ENCODE measurements at places on chromosomes 3 and 15.

- ATAC-seq: no peak
Measured at GRCh38 chr15:78536134-78536533, 4.1 kb upstream of the PSMA4 start.

DNA sequence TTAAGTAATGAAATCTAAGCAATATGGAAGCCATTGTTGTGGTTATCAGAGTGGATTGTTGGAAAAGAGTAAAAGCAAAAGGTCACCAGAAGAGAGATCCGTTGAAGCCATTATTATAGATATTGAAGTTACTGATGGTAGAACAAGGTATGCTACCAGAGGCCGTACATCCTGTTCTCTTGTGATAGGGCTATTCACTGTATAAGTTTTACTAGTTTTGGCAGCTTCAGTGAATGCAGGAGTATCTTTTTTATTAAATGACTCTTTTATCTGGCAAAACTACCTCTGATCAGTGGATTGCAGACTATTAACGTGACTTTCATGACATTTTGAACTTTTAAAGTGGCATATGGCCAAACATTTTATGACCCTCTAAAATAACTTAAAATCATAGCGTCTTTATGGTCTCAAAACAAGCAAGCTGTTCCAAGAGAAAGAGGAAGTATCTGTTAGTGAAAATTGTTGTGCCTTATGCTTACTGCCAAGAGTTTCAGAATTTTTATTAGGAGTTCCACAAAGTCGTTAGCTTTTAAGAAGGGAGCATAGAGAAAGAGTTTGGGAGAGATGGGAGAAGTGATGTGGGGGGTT, 102.9 kb downstream of the LRRC49 start:
- no peak for ATAC-seq

GRCh38 chr3:70149714-70150400, 150.3 kb downstream of the SAMMSON start:
- ATAC-seq: no peak

DNA sequence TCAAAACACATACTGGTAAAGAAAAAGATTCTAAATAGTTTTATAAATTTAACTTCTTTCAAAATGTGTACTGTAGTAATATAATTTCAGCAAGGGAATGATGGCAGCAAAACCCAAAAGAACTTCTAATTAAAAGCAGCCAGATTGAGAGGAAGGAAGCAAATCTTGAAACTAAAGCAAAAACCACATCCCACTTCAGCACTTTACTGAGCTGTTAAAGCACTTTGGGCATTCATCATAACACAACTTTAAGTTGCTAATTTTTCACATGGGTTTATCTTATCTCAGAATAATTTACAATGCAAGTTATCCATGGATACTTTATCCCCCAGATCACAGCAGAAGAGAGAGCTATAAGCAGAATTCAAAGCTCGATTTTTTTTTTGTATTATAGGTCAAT, 6.0 kb downstream of the RFC4 start:
- no peak for ATAC-seq

- no peak for ATAC-seq
Measured at GRCh38 chr3:177710506-177710905, 513.2 kb upstream of the TBL1XR1 start.

- no peak for ATAC-seq
Measured at GRCh38 chr15:78768096-78768495, 43.2 kb downstream of the ADAMTS7 start.

DNA sequence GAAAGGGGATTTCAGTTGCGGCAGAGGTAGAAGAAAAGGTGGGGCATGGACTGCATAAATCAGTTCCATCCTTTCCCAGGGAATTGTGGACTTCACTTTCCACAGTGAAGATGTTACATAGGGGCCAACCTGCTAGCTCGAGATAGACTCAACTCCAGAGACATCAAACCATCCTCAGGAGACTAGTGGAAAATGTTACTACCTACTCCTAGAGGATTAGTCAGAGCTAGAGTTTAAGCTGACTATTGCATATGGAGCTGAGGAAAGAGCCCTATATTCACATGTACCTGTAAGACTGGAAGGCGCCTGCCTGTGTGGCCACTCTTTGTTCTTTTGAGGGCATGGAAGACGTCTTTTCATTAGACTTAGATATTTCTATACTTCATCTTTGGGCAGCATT, 69.2 kb downstream of the KLHL25 start:
- peak; percentile 46 for ATAC-seq

DNA sequence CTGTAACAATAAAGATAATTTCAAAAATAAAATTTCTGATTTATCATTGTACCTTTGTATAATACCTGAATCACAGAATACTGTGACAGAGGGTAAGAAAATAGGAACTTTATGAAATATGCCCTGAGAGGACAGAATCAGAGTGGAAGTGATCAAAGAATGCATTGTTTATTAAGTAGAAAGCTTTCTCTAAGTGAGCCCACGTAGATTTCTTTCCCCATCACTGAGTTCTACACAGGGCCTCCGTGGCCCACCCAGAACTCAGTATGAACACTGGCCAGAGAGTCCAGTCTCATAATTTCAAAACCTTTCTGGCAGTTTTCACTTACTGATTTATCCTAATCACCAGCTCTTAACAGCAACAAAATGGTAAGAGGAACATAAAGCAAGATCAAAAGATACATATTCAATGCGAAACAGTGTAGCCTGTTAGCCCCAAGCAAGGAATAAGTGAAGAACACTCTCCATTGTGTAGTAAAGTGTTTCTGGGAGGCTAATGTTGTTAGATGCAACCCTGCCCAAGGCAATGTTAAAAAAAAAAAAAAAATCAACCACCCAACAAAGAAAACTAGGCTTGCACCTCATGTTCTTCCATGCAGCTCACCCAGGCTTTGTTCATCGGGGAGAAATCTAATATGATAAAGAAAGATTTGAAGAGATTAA, 341.3 kb downstream of the LSAMP start:
- ATAC-seq: no peak

DNA sequence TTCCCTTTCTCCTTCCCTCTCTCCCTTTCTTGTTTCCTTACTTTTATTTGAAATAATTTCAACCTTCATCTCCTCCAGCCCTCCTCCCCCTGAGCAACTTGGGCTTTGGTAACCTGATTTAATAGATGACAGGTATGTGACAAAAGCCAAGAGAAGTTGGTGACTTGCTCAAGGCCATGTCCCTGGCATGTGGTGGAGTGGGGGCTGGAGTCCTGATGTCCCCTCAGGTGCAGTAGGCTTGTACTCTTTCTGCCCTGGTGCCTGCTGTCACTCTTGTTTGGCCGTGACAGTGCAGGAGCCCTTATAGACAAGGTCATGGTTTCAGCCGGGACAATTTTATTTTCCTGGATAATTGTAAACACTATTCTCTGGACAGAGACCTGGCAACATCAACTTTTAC, 152.7 kb downstream of the SV2B start:
- ATAC-seq: no peak

- peak; percentile 30 for ATAC-seq
Measured at GRCh38 chr3:100333970-100334487, 528 bp upstream of the NIT2 start.

GRCh38 chr15:29945943-29946596, 123.8 kb upstream of the TJP1 start:
- ATAC-seq: no peak

DNA sequence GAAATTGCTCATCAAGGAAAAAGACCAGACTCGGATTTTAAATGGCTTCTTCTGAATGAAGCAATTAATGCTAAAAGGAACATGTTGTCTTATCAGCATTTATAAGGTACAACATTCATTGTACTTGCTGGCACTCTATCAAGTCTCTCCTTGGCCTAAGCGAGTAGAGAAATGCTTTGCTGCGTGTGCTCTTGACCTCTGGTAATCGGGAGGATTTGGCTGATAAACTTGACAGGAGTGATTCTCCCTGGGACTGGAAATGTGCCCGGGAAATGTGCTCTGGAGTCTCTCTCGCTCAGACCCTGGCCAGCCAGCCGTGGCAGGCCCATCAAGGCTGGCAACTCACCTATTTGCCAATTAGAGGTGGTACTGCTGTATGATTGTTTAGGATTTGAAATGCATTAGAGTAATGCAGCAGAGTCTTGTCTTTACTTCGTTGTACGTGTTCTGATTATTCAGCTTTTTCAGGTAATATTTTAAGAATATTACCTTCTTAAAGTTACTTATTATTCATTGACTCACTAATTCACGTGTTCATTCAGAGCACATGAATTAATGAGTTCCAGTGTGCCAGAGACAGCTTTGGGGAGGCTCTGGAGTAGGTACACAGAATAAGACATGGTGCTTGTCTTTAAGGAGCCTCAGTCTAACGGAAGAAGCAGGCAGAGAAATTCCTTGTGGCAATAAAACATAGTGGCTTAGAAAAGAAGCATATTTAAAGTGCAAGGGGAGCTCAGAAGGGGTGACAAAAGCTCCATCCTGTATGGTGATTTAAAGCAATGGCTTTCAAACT, 48.0 kb upstream of the TPRG1 start:
- ATAC-seq: no peak

DNA sequence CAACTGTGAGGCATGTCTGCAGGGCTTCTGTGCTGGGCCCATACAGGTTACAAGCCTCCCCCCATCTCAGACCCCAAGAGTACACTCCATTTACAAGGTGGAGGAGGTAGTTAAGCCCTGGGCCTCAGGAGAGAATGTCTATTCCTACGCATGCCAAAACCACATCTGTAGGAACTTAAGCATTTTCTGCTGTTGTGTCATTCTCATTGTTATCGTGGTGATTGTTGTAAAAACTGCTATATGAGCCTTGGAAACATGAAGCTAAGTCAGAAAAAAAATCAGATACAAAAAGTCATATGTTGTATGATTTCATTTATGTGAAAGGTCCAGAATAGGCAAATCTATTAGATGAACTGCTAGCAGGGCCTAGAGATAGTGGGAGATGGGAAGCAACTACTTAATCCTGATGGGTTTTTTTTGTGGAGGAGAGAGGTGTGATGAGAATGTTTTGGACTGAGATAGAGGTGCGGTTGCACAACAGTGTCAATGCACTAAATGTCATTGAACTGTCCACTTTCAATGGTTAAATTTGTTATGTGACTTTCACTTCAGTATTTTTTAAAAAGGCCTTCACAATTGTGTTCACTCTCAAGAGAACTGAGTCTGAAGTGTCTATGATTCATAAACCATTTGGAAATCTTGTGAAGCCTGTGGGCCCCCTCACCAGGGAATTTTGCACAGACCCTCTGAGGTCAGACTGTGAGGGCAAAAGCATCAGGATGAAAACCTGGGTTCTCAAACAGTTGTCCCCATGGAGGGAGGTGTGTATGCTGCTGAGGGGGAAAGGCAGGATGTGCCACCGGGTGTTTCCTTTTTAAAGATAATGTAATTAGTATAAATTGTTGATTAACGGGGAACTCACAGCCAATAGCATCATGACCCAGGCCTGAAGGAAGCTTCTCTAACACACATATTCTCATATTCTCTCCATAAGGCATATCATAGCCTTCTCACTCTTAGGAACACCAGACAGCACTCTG, 3.2 kb downstream of the RTP3 start:
- no peak for ATAC-seq

DNA sequence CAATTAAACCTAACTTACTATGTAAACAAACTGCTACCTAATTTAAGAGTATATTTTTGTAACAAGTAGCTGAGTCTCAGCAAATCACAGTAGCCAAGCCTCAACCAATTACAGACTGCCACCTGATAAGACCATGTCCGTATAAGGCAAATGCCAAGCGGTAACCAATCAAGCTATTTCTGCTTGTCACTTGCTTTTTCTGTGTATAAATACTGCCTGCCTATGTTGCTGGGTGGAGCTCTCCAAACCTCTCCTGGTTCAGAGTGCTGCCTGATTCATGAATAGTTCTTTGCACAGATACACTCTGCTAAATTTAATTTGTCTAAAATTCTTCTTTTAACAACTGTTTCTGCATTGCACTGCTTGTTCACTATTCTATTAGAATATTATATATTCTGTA, 42.6 kb downstream of the ZNF148 start:
- ATAC-seq: no peak

DNA sequence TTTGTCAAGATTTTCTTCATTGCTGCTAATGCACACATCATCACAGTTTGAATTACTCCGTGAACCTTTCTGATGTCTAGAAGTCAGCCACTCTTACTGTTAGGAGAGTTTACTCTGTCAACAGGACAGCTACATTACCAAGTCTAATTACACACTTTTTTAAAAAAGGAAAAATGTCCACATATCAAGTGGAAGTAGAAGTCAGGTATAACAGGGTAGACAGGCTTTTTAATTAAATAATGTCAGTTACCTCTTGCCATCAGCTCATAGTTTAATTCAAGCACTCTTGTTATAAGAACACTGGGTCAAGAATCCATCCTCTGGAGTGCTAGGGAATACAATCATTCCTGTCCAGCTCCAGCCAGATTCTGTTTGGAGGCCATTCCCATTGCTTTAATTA, 232.8 kb downstream of the TAFA4 start:
- no peak for ATAC-seq

- peak; percentile 87 for ATAC-seq
Measured at GRCh38 chr3:51539291-51539941, 897 bp downstream of the RAD54L2 start.

DNA sequence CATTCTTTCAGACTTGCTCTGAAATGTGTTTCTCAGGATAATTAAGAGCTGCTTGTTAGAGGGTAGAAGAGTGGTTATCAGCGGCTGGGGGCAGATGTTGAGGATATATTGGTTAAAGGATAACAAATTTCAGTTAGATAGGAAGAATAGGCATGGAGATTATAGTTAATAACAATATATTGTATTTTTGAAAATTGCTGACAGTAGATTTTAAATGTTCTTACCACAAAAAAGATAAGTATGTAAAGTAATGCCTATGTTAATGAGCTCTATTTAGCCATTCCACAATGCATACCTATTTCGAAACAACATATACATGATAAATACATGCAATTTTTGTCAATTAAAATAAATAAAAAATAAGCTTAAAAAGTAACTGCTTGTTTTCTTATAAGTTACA, 123.3 kb downstream of the SERPINI1 start:
- ATAC-seq: no peak

DNA sequence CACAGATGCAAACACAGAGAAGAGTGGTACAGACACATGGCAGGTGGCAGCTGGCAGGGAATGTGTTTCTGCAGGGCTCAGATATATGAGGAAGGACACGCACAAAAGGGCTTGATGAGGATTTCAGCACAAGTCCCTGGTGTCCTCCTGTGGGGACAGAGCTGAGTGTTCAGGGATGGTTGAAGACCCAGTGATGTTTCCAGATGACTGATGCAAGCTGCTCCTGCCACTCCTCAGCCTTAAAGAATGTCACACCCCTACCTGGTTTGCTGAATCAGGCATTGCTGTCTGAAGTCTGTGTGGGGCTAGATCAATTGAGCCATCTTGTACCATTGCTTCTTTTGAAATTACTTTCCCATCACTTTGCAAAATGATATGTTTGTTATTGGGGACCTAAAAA, 40.2 kb downstream of the TNFAIP8L3 start:
- no peak for ATAC-seq

- no peak for ATAC-seq
Measured at GRCh38 chr3:177229791-177230190, 32.5 kb upstream of the TBL1XR1 start.

DNA sequence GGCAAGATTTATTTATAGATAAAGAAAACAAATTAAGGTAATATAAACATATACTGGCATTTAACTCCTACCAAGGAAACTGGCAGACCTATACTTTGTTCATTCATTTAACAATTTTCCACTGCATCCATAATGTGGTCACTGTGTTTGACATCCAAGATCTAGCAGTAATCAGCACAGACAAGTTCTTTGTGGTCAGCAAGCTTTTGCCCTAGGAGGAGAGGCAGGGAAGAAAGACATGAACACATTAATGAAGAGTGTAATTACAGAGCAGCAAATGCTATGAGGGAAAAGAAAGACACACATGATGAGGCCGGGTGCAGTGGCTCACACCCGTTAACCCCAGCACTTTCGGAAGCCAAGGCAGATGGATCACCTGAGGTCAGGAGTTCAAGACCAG, 34.4 kb downstream of the SUCLG2 start:
- ATAC-seq: no peak

GRCh38 chr15:45326741-45327140, 51.6 kb downstream of the GATM start:
- no peak for ATAC-seq
